Activated T-helper 1 cell treated with anti-CD3 and anti-CD28 coated beads, Interleukin-12 subunit alpha, Interleukin-12 subunit beta, Interleukin-2, Interleukin-4 antibody, amounts not matched to agents 30 ng/mL and 10 ng/mL and 1 ng/mL, durations not matched to agents 14 hours and 24 hours and 36 hours (primary cell): ENCODE measurements at places on chromosomes 5 and 9.

GRCh38 chr9:114299286-114300152 lies 23.4 kb upstream of the ORM1 start:
- DNase-seq, result no peak

DNA sequence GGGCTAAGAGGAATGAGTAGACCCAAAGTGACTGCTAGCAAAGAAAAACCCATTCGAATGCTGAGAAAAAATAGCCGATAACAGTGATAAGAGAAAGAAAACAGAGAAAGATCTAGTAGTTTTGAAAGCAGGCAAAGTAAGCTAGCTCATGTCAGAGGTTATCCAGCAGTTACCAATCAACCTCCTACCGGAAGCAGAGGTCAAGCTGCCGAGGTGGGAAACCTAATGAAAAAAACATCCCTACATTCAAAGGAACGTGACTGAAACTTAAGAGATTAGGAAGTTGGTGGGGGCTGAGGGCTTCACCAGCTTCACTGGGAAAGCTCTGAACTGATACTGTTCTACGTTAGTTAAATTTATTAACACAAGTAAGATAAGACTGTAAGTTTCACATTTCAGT lies 32.6 kb downstream of the SSBP2 start:
- DNase-seq, result no peak

GRCh38 chr5:20353499-20353898 lies 365.5 kb upstream of the CDH18 start:
- DNase-seq, result no peak

DNA sequence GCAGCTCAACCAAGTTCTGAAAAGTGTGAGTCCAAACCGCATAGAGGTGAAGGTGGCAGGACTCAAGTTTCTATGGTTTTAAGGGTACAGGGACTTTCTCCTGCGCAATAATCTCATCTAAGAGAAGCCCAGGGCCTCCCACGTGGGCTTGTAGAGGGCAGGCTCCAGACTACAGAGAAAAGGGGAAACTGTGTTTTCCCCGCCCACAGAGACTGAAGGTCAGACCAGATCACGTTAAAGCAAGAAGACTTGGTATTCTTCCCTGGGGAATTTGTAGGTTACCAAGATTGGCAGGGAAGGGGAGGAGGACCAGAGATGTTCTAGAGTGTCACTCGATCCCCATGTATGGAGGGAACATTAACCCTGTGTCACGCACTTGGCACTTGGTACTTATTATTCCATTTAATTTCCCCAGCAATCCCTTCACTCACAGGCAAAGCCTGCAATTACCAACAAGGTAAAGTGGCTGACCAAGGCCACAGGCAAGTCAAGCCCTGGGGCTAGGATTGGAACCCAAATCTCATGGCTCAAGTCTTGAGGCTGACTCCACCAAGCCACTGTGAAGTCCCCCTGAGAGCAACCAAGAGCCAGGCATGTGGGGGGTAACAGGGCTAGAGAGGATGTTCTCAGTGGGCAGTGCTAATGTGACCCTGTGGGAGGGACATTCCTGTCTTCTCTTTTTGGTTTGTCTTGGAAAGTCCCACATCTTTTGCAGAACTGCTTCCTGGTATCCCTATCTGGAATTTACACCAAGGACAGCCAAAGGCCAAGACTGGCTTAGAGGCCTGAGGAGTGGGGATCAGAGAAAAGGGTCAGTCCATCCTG lies 18.3 kb upstream of the NEK6 start:
- no peak for DNase-seq

DNA sequence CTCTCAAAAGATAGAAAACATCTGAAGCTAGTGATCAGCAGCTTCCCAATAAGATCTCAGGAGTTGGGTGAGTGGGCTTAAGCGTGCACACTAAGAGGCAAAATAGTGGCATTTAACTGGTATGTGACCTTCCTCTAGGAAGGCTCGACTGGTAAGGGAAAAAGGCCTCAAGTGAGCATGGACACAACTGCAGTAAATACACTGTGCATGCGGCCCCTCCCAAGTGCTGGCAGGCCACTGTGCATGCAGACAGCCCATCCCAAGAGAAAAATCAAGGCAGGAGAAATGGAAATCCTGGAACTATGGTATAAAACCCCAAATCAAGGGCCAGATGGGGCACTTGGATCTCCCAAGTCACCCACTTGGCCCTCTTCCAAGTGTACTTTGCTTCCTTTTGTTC lies 112.7 kb downstream of the SMC2 start:
- DNase-seq, result no peak

DNA sequence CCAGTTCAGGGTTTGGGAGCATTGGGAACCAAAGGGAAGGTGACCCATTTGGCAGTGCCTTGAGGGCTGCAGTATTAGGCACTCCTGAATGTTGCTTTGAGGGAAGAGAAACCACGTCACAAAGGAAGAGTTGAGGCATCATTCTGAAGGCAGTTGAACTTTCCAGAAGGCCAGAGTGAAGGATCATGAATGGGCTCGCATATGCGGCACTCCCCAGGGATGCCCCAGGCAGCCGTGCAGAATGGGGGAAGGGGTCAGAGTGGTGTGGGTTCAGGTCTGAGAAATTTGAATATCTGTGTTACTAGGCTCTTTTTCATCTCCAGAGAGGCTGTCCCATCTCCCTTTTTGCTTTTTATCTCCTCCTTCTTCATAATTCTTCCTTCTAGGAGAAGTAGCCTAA lies 60.6 kb upstream of the HMHB1 start:
- DNase-seq, result no peak

DNA sequence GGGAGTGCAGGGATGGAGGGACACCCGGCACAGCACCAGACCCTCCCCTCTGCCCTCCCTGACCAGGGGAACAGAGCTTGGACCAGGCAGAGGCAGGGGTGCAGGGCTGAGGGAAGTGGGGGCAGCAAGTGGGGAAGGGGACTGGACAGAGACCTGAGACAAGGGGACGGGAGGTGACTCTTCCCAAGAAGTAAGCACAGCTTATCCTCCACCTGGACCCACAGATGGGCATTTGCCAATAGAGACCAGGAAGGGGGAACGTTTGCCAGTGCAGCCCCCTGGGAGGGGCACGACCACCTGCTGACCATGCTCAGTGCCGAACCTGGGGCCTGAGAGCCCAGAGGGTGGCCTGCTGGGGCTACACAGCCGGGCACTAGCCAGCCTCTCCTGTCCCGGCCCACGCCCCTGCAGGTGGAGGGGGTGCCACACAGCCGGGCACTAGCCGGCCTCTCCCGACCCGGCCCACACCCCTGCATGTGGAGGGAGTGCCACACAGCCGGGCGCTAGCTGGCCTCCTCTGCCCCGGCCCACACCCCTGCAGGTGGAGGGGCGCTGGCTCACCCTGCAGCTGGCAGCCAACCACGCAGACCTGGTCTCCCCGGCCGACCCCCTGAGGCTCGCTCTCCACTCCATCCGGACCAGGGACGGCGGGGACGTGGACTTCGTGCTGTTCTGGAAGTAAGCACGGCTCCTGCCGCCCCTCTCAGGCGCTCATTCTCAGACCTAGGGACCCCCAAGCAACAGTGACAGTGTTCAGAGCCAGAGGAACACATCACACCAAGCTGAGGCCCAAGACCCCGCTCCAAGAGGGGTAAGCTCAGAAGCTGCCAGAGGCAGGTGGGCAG lies 24.3 kb downstream of the GLT6D1 start:
- DNase-seq, result no peak

DNA sequence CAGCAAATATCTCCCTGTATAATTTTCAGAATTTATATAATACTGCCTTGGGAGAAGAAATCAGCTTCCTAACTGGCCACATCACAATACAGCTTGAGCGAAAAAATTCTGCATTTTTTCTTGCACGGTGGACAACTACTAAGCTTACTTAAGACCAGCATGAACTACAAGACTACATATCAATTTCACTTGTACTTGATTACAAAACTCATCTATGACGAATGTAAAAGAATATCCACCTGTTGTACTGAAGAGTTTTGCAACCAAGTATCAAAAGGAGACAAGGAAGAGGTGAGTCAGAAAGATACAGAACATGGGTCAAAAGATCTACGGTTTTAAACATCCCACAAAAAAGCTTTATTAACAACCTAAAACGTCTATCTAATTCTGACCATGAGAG lies 279.4 kb downstream of the BNC2 start:
- DNase-seq, result no peak

DNA sequence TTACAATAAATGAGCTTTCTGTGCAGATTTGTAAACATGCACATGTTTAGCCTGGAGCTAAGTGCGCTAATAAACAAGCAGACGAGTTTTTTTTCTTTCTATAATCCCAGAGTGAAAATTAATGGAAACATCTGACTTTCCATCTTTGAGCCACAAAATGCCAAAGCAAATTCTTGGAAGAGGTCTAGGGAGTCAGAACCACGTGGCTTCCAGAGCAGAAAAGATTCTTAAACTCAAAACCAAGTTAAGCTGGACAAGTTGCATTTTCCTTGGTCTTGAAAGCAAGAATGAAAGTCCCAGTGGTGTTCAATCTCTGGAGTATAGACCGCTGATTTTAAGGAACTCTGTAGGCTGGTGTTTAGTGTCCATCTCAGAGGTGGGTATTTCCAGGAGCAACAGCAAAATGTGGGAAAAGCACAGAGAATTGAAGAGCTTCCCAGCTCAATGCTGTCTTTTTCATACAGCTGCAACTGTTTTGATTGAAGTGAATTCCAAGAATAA lies 71.4 kb downstream of the MYO10 start:
- no peak for DNase-seq

- no peak for DNase-seq
Observed at GRCh38 chr9:129640086-129640870, 1.7 kb downstream of the ASB6 start.

DNA sequence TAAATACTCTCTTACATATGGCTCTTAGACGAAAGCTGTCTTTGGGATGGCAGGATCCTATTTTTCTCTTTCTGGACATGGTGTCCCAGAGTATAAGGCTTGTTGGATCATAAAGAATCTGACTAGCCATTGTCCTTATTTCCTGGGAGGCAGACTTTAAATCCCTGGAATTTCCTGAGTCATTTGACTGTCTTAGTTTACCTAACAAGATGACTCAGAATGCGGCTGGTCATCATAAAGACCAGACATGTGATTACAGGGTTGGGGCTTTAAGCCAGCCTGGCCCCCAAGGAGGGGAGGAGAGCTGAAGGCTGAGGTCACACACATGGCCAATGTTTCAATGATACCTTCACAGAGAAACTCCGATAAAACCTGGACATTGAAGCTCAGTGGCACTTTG lies 37.2 kb downstream of the FAM240B start:
- no peak for DNase-seq

- no peak for DNase-seq
Observed at GRCh38 chr5:80810425-80810824, 149.7 kb upstream of the RASGRF2 start.

DNA sequence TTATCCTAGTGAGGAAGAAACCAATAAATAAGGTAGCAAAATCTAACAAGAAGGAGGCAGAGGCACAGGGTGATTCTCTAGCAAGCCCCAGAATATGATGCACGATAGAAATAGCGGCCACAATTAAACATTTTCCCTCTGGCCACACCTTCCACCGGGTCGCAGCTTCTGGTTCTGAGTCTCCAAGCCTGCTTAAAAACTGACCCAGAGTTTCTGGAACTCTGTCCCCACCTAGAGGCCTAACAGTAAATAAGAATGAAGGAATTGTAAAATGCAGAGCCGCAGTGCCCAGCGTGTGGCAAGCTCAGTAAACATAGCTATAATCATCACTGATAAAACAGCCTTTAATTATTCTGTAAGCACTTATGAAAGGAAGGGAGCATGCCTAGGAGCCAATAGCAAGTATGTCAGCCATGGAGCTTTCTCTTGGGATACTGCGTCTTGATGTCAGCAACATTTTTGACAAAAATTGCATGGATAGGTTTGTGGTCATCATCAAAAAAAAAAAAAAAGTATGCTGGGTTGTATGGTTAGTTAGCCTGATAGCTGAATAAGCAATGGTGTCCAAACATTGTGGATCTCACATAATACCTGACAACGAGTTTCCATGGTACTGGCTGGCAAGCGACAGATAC lies 465.5 kb downstream of the DNAH5 start:
- no peak for DNase-seq

GRCh38 chr5:150081541-150082283 lies 4.6 kb downstream of the CSF1R start:
- DNase-seq, result no peak

- no peak for DNase-seq
Observed at GRCh38 chr5:42614509-42614908, 142.1 kb upstream of the CCDC152 start.

DNA sequence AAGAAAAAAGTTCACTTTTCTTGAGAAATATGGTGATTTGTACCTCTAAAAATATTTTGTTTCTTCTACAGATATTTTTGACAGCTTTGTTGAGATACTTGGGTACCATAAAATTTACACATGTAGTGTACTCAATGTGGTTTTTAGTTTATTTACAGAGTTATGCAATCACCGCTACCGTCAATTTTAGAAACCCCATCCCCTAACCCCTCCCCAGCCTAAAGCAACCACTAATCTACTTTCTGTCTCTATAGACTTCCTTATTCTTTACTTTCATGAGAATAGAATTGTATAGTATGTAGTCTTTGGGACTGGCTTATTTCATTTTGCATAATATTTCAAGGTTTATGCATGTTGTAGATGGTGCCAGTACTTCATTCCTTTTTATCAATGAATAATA lies 45.0 kb upstream of the TDRD7 start:
- DNase-seq, result no peak

- DNase-seq, result no peak
Observed at GRCh38 chr5:91562922-91563321, 179.8 kb upstream of the ARRDC3 start.

DNA sequence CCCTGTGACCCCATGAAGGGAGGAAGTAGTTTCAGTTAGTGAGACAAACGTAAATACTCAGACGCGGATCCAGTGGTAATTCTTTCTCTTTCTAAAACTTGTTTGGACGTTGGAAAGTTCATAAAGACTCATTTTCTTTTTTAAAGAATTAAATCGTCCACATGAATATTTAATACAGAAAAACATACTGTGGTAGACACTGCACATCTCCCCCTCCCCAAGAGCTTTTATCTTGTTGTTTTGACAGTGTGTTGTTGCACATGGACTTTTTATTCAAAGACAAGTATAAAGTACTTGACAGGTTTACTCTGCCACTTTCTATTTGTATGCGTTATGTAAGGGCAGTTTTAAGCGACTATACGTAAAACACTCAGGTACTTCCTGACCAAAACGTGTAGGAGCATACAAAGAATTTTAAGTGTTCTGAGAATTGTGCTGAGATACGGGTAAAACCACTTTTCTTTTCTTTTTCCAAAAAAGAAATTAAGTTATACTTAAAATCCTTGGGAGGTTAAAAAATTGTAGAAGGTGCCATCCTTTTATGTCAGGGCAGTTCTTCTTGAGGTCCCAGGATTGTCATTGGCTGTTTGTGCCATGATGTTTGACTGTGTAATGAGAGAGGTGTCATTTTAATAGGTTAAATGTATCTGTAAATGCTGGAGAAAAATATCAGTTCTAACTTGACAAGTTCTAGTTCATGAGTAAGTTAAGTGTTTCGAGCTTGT lies 1.3 kb downstream of the NIPBL start:
- no peak for DNase-seq

GRCh38 chr5:149775785-149776184 lies 45.7 kb downstream of the PPARGC1B start:
- DNase-seq, result no peak
